ENCODE measurements at places on chromosomes 16 and 17.
A peak's percentile ranks its signal among the peaks of the same experiment; 100 is the strongest.

DNA sequence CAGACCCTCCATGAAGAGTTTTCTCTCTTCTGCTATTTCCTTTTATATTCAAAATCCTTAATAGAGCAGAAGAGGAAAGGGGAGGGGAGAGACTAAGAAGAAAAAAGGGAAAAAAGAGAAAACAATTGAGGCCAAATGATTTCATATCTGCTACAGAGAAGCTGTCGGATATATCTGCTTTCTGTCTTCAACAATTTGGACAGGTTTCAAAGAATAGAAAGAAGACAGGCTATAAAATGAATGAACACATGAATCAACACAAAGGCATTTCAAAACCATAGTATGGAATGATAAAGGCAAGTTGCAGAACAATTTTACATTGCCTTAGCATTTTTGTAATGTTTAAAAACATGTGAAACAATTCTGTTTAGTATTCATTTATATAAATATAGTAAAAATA, 4.7 kb upstream of the CMTR2 start:
- no peak for DNase-seq

DNA sequence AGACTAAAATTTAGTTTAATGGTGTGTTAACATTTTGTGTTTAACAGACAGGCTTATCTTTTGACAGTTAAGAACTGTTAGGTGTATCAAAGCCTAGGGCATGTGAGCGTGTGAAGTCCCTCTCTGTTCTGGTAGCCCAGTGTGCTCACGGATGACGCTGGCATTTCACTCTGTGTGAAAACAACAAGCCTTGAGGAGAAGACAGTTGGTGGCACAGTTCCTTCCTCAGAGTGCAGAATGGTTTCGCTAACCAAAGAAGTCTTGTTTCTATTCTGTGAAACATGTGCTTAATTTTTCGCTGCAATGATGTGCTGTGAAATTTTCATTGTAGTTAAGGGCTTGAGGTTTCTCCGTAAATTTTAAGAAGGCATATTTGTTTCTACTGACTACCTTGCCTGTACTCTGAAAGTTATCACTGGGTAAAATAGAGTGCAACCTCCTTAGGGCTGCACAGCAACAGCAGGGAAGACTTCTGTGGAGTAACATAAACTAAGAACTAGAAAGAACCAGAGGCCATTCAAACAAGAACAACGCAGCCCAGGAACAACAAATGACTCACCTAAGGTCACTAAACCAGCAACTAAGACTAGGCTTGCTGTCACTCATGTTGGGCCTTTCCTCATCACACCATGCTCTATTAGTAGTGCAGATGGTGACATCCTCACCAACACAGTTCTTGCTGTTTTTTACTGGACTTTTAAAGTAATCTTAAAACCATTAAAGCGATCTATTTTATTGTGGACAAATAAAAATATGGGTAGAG, 33.4 kb downstream of the BRD7 start:
- peak; percentile 87 for DNase-seq

DNA sequence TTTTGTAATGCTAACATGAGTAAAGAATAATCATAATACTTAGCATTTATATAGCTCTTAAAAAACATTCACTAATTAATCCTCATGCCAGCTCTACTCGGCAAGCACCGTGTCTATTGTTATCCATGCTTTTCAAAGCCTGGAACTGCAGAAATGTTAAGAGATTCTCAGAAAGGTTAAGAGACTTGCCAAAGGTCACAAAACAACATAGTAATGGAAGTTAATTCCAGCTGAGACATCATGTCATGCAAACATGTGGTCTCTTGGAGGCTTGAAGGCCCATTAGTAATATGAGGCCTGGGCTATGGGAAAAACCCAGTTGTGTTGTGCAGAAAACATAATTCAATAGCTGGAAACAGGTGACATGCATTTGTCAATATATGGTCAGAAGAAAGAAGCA, 389.9 kb upstream of the GOT2 start:
- no peak for DNase-seq

- no peak for DNase-seq
These were observed 10.3 kb downstream of the CD300LB start for GRCh38 chr17:74520790-74521480.

DNA sequence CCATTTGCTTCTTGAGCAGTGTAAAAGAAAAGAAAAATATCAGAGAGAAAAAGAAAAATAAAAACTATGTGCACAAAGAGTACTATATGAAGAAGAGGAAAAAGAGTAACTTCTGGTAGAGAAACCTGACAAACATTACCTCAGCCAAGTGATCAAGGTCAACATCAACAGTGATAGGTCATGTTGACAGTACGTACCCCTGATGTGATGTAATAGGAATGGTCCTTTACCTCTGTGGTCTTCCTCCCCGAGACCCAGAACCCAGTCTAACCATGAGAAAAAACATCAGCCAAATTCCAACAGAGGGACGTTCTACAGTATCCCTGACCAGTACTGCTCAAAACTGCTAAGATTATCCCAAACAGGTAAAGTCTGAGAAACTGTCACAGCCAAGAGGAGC, 4.4 kb downstream of the GSDMB start:
- no peak for DNase-seq

- no peak for DNase-seq
These were observed 80.0 kb upstream of the NKD1 start for GRCh38 chr16:50467943-50468748.

DNA sequence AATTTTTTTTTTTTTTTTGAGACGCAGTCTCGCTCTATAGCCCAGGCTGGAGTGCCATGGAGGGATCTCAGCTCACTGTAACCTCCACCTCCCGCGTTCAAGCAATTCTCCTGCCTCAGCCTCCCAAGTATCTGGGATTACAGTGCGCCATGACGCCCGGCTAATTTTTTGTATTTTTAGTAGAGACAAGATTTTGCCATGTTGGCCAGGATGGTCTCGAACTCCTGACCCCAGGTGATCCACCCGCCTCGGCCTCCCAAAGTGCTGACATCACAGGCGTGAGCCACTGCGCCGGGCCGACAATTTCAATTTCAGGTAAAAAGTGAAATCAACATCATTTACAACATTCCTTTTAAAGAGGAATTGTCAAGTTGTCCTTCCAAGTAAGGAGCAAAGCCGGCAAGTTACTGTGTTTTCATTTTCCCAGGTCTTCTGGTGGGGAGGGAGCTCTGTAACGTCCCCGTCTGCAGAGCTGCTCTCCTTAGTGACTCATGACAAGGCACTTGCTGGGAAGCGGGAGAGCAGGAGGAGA, 873 bp downstream of the NPLOC4 start:
- DNase-seq, result peak; percentile 17

DNA sequence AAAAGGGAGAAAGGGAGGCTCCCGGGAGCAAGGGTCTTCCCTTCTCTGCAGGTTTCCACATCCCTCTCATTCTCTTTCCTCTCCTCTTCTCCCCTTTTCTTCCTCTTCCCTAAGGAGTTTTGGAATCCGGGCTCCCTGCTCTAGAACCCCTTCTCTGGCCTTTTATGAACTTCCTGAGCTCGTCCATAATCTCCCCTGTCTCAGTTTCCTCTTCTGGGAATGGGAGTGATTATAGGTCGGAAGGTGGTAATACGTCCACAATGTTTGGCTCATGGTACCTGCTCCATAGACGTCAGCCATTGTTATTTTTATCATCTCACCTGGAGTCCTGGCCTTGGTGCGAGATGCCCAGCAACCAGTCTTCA, 467 bp upstream of the EMP2 start:
- DNase-seq, result no peak

DNA sequence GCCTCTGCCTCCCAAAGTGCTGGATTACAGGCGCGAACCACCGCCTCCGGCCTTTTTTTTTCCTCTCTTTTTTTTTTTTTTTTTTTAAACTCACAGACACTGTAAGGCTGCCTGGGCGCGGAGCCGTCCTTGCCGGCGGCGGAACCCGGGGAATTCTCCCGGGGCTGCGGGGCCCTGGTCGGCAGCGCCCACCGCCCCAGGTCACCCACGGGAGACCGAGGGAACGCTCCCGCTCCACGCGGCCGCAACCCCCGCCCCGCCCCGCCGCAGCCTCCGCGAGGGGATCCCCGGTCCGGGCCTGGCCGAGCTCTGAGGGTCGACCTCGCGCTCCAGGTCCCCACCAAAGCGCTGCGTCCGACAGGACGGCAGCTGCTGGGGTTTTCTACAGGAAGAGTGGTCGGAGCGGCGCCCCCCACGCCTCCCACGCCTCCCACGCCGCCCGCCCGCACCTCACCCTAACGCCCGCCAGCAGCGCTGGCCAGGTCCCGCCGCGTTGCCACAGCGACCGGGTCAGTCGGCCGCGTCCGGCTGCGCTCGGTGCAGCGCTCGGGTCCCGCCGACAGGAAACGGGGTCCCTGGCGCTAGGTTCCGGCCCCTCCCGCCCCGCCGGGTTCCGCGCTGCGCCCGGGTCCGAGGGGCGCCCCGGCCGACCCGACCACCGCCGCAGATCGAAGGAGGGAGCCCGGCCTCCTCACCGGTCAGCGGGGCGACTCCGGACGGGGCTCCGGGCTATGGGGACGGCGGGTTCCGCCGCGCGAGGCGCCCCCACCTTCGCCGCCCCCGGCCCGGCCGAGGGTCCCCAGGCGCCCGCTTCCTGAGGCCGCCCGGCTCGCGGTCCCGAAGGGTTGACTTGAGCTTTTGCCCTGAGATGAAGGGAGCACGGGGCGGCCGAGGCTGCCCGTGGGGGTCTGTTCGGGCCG, at the start of gene CCDC57:
TSS of gene CCDC57 (minus strand) at position 512 of the 920 bp plus-strand sequence. CDS start 10,898 bp downstream, outside the sequence.
- peak; percentile 84 for DNase-seq

DNA sequence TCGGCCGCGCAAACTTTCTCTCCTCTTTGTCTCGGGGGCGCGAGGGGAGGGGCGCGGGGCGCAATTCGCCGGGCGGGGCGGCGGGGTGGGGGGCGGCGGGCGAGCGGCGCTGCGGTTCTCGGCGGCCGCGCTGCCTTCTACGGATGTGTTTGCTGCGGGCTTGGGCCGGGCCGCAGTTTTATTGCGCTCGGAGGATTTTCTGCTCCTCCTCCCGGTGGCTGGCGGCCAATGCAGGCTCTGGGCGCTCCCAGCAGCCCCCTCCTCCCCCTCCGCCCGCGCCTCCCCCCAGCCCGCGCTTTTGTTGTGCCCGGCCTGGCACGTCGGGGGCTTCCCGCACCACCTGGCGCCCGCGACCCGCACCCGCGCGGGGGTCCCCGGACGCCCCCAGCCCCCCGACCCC, at the start of gene TIMP2:
TSS of gene TIMP2 (minus strand) at position 154 of the 400 bp plus-strand sequence. CDS start 299 bp downstream, outside the sequence.
- peak; percentile 60 for DNase-seq

DNA sequence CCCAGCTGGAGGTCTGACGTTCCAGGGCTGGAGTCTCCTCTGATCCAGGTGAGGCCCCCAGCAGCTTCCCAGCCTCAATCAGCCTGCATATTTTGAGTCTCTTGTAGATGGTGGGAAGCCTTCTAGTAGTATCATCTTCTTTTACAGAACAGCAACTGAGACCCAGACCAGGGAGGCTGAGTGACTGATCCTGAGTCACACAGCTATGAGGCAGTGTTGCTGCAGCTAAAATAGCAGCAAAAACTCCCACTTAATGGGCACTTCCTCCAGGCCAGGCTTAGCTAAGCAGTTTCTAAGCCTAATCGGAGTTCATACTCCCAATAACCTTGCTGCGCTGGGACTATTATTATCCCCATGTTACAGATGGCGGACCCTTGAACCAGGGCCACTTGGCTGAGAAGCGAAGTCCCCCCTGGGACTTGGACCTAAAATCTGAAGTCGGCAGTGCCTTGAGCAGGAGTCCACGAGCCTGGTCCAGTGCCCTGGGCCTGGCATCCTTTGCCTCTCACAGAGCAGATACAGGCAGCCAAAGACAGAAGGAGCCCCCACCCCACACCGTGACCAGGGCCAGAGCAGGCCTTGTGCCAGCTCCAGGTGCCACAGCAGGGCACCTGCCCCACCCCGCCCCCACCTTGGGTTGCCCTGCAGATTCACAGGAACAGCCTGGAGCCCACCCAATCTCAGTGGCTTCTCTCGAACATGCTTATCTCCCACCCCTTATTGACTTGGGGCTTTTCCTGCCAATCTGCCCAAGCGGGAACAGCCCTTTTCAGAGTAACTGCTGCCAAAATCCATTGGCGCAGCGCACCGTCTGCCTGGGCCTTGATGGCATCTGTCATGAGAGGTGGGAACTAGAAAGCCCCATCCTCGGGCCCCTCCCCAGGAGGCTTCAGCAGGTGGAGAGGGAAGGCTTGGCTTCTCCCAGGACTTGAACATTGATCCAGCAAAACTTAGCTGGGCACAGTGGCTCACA, 65.1 kb downstream of the SOCS1 start:
- no peak for DNase-seq

GRCh38 chr17:17107891-17108431, 65.7 kb downstream of the MPRIP start:
- no peak for DNase-seq

- no peak for DNase-seq
These were observed 68.1 kb upstream of the CPHXL start for GRCh38 chr16:75794426-75794825.

GRCh38 chr17:68461589-68461988, 4.3 kb upstream of the WIPI1 start:
- peak; percentile 81 for DNase-seq

GRCh38 chr17:5472511-5472910, 3.7 kb upstream of the DHX33 start:
- no peak for DNase-seq

DNA sequence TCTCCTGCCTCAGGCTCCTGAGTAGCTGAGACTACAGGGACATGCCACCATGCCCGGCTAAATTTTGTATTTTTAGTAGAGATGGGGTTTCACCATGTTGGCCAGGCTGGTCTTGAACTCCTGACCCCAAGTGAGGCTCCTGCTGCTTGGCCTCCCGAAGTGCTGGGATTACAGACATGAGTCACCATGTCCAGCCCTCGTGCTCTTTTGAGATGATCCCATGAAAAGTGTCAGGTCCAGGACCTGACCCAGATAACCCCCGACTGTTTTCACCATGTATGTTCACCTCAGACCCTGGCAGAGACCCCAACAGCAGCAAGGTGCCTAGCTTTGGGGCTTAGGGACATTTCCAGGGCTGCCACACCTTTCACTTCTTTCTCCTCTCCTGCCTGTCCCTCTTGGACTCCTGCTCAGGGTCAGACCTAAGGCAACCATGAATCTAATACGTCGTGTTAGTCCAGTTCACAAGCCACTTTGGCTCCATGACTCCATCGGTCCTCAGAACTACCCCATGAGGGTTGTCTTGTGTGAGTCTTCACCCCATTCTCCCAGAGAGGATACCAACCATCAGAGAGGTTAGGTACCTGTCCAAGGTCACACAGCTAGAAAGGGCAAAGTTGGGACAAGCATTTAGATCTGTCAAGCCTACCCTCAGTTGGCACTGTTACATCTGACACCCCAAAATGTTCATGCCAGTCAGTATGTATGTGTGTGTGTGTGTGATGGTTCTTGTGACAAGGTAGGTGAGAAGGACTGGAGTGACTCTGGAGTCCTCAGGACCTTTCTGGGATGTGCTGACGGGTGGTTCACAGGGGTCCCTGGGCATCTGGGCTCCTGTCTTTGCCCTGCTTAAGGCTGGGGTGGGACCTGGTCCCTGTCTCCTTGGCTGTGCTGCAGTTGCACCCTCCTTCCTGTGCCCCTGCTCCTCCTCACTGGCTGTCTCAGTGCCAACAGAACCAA, 23.1 kb upstream of the MAP3K14 start:
- no peak for DNase-seq

Data from activated CD4-positive, alpha-beta T cell treated with anti-CD3 and anti-CD28 coated beads, Interleukin-2, Interleukin-6, amounts not matched to agents 100 ng/mL and 50 ng/mL, durations not matched to agents 16 hours and 8 hours (primary cell).